ENCODE measurements at places on chromosomes 6 and 20.
A peak's percentile ranks its signal among the peaks of the same experiment; 100 is the strongest.

GRCh38 chr20:20566516-20566915 is 145.9 kb downstream of the RALGAPA2 start:
- DNase-seq: no peak

- DNase-seq: no peak
These were observed 28.3 kb downstream of the METTL24 start for GRCh38 chr6:110329714-110330436.

- DNase-seq: no peak
These were observed 480.5 kb upstream of the ID4 start for GRCh38 chr6:19356692-19357091.

GRCh38 chr20:17624551-17625245 is 54.8 kb downstream of the DSTN start:
- peak; percentile 10 for DNase-seq

GRCh38 chr6:22030730-22031619 is 265.9 kb downstream of the PRL start:
- no peak for DNase-seq

- DNase-seq: peak; percentile 80
These were observed 287.6 kb downstream of the ESR1 start for GRCh38 chr6:152094992-152095592.

GRCh38 chr6:16486661-16487060 is 248.3 kb downstream of the GMPR start:
- DNase-seq: peak; percentile 30

DNA sequence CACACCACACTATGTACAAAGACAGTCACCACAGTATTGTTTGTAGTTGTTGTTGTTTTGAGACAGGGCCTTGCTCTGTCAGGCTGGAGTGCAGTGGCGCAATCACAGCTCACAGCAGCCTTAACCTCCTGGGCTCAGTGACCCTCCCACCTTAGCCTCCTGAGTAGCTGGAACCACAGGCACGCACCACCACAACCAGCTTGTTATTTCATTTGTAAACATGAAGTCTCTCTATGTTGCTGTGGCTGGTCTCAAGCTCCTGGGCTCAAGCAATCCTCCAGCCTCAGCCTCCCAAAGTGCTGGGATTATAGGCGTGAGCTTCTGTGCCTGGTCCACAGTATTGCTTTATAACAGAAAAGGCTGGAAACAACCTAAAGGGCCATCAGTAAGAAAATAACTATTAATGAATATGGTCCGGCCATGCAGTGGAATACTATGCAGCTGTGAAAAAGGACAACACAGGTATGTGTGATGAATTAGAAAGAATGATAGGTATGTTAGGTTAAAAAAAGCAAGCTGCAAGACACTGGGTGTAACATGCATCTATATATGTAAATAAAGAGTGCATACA is 30.0 kb upstream of the PTGIS start:
- no peak for DNase-seq

GRCh38 chr20:40538131-40538530 is 150.9 kb downstream of the MAFB start:
- no peak for DNase-seq

DNA sequence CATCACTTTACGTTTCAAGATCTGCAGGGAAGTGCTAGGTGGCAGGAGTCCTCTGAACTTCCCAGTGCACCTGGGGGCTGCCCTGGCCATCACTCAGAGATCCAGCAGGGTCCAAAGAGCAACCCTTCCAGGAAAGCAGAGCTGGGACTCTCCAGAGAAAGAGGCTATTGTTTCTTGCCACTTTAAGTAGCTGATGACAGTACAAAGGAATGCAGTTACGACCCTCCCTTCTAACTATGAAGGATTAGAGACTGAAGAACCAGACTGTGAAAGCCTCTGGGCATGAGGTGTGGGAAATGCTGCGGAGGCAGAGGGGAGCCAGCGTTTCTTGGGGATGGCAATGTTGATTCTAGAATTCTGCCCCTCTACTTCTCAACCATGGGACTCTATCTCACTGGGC is 189.1 kb upstream of the SUPT3H start:
- DNase-seq: no peak

- DNase-seq: no peak
These were observed 16.7 kb upstream of the MAK start for GRCh38 chr6:10854922-10855632.
